Activated T-cell treated with anti-CD3 and anti-CD28 coated beads for 24 hours (primary cell): ENCODE measurements at places on chromosomes 2 and 18.
A peak's percentile ranks its signal among the peaks of the same experiment; 100 is the strongest.

GRCh38 chr2:18829976-18830375 lies 240.6 kb upstream of the NT5C1B start:
- DNase-seq = no peak

DNA sequence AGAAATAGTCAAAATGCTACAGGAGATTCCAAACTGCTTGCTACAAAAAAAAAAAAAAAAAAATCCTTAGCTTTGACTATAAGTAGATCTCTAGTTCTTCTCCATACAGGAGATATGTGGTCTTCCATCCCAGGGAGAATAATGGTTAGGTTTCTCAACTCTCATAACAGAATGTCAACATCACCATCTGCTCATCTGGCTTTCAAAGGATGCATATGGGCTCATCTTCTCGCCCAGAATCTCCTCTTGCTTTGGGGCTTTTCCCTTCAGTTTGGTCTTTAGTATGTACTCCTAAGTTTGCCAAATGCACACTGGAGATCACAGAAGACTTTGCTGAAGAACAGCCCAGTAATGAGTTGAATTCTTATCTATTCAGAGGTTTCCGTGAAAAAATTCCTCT lies 240.7 kb downstream of the NRXN1 start:
- DNase-seq = no peak

GRCh38 chr2:240155048-240155744 lies 14.7 kb upstream of the OTOS start:
- DNase-seq = no peak

DNA sequence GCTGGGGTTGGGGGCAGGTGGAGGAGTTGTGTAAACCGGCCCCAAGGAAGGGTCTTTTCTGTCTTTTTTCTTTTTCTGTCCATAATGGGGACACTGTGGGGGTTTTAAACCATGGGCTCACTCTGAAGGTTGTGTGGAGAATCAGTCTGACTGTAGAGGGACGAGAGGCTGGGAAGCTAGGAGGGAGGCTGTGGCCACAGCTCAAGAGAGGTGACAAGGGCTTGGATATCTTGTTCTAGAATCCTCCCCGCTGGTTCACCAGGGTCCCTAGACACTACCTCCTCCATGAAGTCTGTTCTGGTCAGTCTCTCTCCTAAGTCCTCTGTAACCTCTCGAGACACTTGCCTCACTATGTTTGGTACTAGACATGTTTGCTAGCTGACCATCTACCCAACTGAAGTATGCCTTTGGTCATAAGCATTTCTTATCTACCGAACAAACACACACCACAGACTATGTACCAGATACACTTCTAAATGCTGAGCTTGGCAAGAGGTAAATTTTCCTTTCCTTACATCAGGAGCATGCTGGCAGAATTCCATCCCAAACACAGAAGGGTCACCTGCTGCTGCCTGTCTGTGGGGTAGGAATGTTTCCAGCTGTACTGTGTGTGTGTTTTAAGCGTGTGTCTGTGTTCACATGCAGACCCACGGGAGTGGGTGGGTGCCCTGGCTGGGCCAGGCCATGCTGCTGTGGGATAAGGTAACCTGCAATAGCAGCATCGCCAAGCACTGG lies 69.6 kb upstream of the MGAT4A start:
- DNase-seq = no peak

DNA sequence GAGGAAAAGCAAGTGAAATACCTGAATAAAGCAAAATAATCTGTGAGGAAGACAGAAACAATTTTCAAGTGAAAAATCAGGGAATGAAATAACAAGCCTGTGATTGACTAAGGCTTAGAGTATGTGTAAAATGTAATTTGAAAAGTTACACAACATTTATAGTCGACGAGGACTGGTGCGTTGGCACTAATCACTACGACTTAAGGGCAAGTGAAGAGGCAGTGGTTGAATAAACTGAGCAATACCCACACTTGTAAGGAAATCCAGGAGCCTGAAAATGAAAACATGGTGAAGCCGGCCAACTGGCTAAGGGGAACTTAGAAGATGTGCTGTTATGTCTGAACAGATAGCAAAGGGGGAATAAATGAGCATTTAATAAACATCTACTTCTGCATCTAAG lies 13.4 kb downstream of the DOK1 start:
- no peak for DNase-seq

DNA sequence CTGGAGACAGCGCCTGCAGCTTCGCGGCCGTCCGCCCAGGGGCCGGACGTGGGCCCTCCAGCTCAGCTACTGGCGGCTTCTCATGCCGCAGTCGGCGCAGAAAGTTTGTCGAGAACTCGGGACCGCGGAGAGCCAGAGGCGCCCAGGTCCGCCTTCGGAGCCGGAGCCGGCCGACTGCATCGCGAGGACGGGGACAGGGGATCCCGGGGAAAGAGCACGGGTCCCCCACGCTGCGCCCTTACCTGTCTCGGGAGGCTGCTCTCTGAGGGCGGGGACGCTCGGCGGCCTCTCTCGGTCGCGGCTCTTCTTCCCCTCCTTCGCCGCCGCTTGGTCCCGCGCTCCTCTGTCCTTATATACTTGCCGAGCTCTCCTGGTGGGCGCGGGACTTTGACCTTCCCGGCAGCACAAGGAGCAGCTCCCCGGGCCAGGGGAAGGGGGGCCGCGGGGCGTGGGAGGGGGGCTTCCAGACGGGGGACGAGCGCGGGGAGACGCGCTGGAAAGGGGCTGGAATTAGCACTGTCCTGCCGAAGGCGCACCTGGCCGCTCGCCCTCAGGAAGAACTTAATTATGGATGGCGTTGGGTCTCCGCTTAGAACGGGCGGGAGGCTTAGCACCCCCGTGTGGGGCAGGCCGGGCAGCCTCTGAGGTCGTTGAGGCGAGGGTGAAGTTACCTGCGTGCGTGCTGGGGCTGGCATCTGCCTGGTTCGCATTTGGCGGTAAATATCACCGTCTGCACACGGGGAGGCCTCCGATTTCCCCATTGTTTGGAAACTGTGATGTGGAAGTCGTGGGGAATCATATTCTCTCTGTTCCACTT lies at the start of gene POMC:
Gene POMC (minus strand): TSS at position 325 of the 817 bp plus-strand sequence. CDS start 3,808 bp downstream, outside the sequence.
- DNase-seq = peak; percentile 7

- no peak for DNase-seq
Measured at GRCh38 chr2:40396124-40396523, 55.8 kb downstream of the SLC8A1 start.

- no peak for DNase-seq
Measured at GRCh38 chr2:98583276-98583675, 25.0 kb downstream of the COA5 start.

GRCh38 chr2:117983040-117983439 lies 30.8 kb downstream of the CCDC93 start:
- DNase-seq = no peak

DNA sequence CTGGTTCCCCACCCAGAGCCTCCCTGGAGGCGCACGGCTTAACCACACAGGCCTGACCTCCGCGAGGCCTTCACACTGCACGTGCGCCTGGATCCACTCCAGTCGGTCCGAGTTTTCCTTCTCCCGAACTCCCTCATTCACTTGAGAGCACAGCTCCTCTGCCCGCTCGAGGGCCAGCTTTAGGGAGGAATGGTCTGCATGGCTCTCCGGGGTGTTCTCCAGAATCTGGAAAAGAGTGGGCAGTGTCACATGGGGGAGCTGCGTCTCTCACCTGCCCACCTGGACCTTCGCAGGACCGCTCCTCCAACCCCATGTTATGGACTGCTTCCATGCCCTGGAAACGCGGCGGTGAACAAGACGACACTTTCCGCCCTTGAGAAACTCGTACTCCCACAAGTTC lies 35.9 kb downstream of the FAM228A start:
- no peak for DNase-seq

DNA sequence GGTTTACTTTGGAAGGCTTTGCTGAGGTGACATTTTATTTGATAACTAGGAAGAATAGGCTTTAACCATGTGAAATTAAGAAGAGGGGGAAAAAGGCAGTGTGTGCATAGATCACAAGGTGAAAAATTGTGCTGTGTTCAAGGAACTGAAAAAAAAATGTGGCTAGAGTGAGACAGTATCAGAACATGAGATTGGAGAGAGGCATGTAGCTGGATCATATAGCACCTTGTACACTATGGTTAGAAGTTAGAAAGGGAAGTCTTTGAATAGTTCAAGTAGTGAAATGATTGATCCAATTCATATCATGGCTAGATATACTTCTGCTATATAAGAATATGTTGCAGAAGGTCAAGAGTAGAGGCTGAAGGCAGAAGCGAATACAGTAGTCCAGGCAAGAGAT lies 12.3 kb upstream of the TNFRSF11A start:
- no peak for DNase-seq
